Stomach (tissue), 19 donors: ENCODE measurements at places on chromosomes 3 and 15. TPM values are rescaled to one million over a fixed set of nuclear protein-coding genes. Genes with fewer than 3 reads are reported as not detected.

DNA sequence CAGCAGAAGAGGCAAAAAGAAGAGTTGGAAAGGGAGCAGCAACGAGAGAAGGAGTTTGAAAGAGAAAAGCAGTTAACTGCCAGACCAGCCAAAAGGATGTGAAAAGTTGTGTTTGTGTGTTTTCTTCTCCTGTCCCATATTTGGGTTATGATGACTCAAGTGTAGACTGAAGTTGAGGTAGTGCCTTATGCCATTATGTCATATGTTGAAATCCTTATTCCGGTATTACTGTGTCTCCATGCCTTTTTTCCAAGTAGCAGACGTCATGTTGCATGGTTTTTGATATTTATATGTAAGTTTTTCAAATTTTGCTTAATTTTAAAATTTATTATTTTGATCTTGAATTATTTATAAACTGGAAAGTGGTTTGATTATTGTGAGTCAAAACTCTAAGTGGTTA lies 19.2 kb downstream of the BLOC1S6 start:
- DNase-seq = no peak

DNA sequence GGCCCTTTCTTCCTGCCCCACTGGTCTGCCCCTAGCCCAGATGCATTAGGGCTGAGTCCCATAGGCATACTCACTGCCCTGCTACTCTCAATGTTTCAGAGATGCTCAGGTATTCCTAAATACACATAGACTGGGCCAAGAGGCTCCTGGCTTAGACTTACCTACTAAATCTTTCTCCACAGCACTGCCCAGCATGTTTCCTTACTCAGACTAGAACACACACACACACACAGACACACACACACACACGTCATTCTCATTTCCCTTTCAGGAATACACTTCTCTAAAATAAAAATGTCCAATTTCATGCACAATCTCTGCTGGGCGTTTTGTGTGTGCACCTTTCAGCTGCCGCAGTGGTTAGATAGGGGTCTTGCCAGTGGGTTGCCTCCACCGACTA lies 175.7 kb downstream of the FAM43A start:
- no peak for DNase-seq

- no peak for DNase-seq
Measured at GRCh38 chr15:71664622-71665021, 145.7 kb upstream of the NR2E3 start.

GRCh38 chr15:24067733-24068501 lies 380.8 kb upstream of the NDN start:
- peak; percentile 29 for DNase-seq

GRCh38 chr3:71646971-71647370 lies 63.4 kb upstream of the FOXP1 start:
- no peak for DNase-seq

- no peak for DNase-seq
Measured at GRCh38 chr3:42024591-42025351, 62.9 kb upstream of the ULK4 start.

- no peak for DNase-seq
Measured at GRCh38 chr15:58324533-58324932, 107.3 kb upstream of the LIPC start.

- DNase-seq = no peak
Measured at GRCh38 chr3:195866686-195867511, 41.5 kb downstream of the TNK2 start.

DNA sequence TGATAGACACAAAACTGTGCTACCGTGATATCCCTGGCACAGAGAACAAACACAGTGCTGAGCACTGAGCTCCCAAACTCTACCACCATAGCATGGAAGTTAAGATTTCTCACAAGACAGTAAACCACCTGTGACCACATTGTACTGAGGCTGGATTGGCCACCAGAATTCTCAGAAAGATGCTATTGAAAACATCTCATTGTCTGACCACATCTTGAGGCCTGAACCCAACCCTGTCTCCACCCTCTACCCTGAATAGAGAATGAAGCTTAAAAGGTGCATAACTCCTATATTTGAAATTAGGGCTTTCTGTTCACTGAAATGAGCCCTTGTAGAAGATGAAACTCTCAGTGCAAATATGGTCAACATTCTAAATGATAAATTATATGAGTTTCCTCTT lies 281.3 kb upstream of the NPAP1 start:
- DNase-seq = no peak

GRCh38 chr15:31483053-31483985 lies 156.7 kb downstream of the KLF13 start:
- peak; percentile 26 for DNase-seq

DNA sequence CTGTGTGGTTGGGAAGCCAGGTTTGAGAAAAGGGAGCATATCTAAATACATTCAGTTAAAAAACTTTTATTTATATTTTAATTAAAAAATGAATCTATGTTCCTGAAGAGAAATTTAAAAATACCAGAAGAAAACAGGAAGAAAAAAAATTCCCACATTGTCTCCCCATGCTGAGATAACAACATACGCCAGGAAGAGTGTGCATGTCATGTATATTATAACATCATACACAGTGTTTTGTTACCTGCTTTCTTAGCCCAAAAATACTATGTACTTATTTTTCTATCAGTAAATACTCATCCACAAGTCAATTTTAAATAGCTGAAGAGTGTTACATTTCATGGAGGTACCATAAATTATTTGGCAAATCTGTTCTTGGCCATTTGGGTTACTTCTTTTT lies 18.5 kb downstream of the USP13 start:
- no peak for DNase-seq

MME gene
- total RNA-seq = 16.5 TPM

CASR gene
- total RNA-seq = not detected

EOGT gene
- 21.0 TPM for total RNA-seq

IMPG2 gene
- 0.43 TPM for total RNA-seq

ZDHHC19 gene
- not detected for total RNA-seq

BNC1 gene
- not detected for total RNA-seq

HIGD2B gene
- total RNA-seq = not detected

CD80 gene
- total RNA-seq = 2.2 TPM
